ENCODE measurements at places on chromosomes 5 and 9. TPM values are rescaled to one million over a fixed set of nuclear protein-coding genes. Genes with fewer than 3 reads are reported as not detected.

The TMEM171 gene
- total RNA-seq: 3.0 TPM

The CXCL14 gene
- total RNA-seq: not detected

The PAPPA gene
- total RNA-seq: 11.1 TPM

The LCN15 gene
- total RNA-seq: not detected

The ABCA1 gene
- total RNA-seq: 1.8 TPM

The TMEM252 gene
- not detected for total RNA-seq

The GTF3C4 gene
- 8.6 TPM for total RNA-seq

The BTNL9 gene
- total RNA-seq: not detected

The ACOT12 gene
- 0.84 TPM for total RNA-seq

The MAP1B gene
- total RNA-seq: 130 TPM

The PCDHGC4 gene
- total RNA-seq: 0.17 TPM

The FCN2 gene
- total RNA-seq: not detected

The GFPT2 gene
- 57.5 TPM for total RNA-seq

The RFESD gene
- 2.2 TPM for total RNA-seq

The FOXD4 gene
- 0.34 TPM for total RNA-seq

The DMRT3 gene
- not detected for total RNA-seq

The SLCO4C1 gene
- total RNA-seq: 0.50 TPM

The NOXA1 gene
- 0.17 TPM for total RNA-seq
